Caki2 (cell line): ENCODE measurements at places on chromosomes 4 and X. TPM values are rescaled to one million over a fixed set of nuclear protein-coding genes. Genes with fewer than 3 reads are reported as not detected.
A peak's percentile ranks its signal among the peaks of the same experiment; 100 is the strongest.

SLC25A31 gene
- not detected in 2 replicates for total RNA-seq

CCDC158 gene
- not detected in 2 replicates for total RNA-seq

FAAH2 gene
- 3.2 and 51.1 TPM in 2 replicates for total RNA-seq

GLRA2 gene
- total RNA-seq = 1.1 and 1.3 TPM in 2 replicates

NPY2R gene
- not detected in 2 replicates for total RNA-seq

WWC2 gene
- total RNA-seq = 4.9 and 8.3 TPM in 2 replicates

NEXMIF gene
- total RNA-seq = not detected in 2 replicates

HTN1 gene
- 3.4 TPM in 1 of 2 replicates, not detected in the other for total RNA-seq

FRMPD3 gene
- total RNA-seq = 0.03 and 0.54 TPM in 2 replicates

MAML3 gene
- 0.20 and 0.61 TPM in 2 replicates for total RNA-seq

NSUN7 gene
- total RNA-seq = not detected in 2 replicates

TAF1 gene
- total RNA-seq = 7.7 and 9.2 TPM in 2 replicates

DNA sequence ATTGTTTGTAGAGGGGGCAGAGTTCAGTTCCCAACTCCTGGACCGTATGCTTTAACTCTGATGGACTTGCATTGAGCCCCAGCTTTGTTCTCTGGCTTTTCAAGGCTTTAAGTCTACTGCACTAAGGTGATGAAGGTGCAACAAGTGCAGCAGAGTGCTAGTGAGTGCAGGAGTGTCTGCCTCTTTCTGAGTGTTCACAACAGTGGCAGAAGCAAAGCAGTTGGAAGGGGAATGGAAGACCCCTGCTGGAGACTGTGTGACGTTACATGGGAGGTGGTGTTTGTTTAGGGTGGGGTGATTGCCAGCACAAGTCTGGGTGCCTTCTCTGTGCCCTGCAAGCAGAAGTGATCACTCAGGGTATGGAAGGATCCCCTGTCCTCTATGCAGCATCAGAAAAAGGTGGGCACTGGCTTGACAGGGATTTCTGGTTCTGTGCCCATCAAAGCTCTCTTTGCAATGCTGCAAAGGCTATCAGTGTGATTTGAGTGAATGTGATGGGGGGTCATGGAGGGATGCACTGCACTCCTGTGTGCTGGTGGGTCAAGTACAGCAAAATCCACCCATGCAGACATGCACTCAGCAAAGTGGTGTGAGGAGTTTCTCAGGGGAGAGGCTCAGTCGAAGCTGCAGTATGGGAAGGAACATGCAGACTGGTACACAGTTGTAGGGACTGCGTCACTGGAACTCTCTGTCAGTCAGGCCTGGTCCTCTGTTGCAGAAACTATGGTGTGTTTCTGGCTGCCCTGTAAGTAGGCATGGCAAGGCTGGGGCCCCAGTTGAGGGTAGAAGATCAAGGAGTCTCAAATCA lies 70.9 kb upstream of the UGT2B7 start:
- DNase-seq = no peak

- DNase-seq = no peak
These were observed 245.3 kb downstream of the HS3ST1 start for GRCh38 chr4:11183356-11183740.

- DNase-seq = peak; percentile 1
These were observed 843.4 kb downstream of the FSTL5 start for GRCh38 chr4:161320377-161320776.

DNA sequence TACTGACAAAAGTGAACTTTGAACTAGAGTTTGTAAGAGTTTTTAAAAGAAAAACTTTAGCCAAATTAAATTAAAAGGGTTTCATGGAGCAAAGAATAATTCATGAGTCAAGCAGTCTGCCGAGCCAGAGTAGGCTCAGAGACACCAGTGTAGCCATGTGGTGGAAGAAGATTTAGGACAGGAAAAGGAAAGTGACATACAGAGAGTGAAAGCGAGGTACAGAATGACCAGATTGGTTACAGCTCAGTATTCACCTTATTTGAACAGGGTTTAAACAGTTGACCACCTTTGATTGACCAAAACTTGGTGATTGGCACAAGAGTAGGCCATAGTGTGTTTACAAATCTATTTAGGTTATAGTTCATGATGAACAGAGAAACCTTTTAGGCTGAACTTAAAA lies 377.8 kb downstream of the KLHL4 start:
- DNase-seq = no peak

- DNase-seq = no peak
These were observed 94.0 kb upstream of the ATP8A1 start for GRCh38 chr4:42750856-42751255.

DNA sequence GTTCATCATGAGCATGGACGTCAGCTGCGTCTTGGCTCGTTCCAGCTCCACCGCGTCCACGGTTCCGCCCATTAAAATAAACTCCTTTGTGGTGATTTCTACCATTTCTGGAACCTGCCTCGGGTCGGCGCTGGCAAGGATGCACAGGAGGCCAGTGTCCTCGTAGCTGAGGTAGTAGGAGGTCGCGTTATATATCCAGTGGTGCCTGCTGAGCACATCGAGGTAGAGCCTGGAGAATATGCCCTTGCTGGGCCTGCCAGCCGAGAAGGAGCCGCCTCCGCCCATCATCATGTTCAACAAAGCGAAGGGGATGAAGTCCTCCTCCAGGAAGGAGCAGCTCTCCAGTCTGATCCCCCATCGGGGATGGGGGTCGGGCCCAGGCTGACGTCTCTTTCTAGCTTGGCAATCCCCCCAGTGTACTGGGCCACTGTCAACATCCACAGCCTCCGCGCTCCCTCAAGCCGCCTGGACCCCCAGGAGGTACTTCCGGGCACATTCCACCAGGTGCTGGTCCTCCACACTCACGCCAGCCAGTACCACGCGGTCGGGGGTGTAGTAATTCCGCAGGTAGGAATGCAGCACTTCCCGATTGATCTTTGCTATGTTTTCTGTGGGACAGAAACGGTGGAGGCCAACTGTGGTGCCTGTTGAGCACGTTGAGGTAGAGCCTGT lies 120.9 kb upstream of the GRID2 start:
- no peak for DNase-seq

DNA sequence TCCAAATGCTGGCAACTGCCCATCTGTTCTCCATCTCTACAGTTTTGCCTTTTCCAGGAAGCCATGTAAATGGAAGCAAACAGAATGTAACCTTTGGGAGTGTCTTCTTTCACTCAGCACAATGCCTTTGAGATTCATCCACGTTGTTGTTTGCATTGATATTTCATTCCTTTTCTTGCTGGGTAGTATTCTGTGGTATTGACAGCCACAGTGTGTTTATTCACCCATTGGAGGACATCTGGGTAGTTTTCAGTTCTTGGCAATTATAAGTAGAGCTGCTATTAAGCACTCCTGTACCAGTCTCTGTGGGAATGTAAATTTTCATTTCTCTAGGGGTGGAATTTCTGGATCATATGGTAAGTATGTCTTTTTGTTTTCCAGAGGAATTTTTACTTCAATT lies 194.3 kb upstream of the RPS6KA3 start:
- DNase-seq = no peak

- peak; percentile 17 for DNase-seq
These were observed 201.5 kb upstream of the FAM241A start for GRCh38 chr4:111943796-111944203.

DNA sequence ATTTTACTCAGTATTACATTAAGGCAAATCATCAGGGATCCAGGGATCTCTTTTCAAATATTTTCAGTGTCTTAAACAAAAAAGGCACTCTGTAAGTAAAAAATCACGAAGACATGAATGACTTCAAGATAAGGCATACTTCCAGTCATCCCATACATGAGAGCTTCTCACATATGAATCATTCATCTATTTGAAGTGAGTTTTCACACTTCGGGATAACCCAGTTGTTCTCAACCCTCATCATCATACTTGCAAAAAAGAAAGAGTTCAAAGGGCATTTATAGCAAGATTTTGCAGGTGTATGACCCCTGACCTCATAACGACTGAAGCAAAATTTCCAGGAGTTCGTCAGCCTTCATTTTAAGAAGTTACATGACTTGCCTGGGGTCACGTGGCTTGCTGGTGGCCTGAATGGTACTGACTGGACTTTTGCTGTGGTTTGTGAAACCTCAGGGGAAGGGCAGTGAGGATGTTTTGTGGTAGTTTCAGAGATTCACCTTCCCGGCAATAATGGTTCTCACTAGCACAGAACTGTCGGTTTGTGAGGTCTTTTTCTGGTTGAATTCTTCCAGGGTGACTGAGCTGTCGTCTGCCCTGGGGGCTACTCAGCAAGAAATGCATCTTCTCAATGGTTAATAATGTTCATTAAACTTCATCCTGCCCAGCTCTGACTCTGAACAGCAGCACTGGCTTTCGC lies 115.8 kb upstream of the SHISA3 start:
- DNase-seq = no peak

DNA sequence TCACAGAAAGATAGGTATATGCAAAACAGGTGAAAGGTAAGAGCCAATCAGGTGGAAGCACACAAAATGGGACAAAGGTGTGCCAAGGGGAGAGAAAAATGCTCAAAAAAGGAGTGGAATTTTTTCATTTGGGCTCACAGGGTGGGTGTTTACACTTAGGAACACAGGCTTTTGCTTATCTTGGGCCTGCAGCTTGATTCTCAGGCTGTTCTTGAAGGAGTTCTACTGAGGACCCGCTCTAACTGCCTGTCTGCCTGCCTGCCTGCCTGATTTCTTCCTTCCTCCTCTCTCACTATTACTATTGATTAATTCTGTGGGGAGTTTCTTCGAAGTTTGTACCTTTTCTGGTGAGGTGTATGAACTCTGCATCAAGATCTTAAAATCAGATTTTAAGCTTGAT lies 120.3 kb upstream of the CTSO start:
- DNase-seq = no peak

GRCh38 chrX:84187533-84188319 lies at the start of gene RPS6KA6:
TSS of gene RPS6KA6 (minus strand) at chrX:84188199. CDS start at chrX:84187899, 300 bp downstream.
- DNase-seq = peak; percentile 31

- DNase-seq = no peak
These were observed 30.8 kb downstream of the RTL5 start for GRCh38 chrX:72100824-72101351.

GRCh38 chrX:10922159-10922558 lies 189.0 kb upstream of the HCCS start:
- peak; percentile 76 for DNase-seq

DNA sequence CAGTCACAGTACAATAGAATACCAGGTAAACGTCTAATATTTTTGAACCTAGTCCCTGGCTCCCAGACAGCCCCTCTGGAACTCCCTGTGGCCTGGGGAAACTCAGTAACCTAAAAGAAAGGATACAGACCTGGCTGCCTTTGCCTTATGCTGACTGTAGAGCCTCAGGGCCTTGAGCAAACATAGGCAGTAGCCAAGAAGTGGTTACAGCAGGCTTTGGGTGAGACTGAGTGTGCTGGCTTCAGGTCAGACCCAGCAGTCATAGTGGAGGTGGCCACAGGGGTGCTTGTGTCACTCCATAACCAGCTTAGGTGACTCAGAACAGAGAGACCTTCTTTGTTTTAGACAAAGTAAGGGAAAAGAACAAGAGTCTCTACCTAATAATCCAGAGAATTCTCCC lies 141.8 kb upstream of the PRDX4 start:
- DNase-seq = no peak

DNA sequence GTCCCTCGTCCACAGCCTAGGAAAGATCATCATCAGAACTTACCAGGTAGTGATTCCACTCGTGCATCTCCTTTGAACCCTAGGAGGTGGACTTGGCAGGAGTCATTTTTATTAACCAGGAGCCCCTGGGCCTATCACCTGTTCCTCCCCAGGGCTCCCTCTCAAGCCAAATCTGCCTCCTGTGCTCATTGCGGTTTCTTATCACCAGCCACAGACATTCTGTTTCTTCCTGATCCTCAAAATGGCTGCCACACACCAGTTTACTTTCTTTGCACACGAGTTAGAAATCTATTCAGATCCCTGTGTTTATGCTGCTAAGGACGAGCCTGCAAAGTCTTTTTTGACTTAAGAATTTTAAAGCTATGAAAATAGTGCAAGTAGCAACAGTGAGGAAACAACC lies 354.5 kb upstream of the BOD1L1 start:
- no peak for DNase-seq

- DNase-seq = no peak
These were observed 419.6 kb upstream of the CPEB2 start for GRCh38 chr4:14582677-14583076.

DNA sequence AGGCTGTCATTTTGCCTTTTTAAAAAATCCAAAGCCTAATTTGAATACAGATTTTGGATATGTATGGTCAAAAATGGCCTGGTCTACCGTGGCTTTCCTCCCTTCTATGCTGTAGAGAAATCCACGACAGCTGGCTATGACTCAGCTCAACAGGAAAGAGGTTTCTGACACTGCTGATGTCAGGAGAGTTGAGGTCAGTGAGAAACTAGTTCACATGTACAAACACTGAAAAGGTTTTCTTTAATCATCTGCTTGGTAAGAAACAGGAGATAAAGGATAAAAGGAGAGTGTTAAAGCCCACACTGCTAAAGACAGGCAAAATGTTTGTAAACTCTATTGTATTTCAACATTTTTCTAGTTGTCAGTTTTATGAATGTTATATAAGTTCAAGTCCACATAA lies 113.9 kb downstream of the NYX start:
- DNase-seq = peak; percentile 48

DNA sequence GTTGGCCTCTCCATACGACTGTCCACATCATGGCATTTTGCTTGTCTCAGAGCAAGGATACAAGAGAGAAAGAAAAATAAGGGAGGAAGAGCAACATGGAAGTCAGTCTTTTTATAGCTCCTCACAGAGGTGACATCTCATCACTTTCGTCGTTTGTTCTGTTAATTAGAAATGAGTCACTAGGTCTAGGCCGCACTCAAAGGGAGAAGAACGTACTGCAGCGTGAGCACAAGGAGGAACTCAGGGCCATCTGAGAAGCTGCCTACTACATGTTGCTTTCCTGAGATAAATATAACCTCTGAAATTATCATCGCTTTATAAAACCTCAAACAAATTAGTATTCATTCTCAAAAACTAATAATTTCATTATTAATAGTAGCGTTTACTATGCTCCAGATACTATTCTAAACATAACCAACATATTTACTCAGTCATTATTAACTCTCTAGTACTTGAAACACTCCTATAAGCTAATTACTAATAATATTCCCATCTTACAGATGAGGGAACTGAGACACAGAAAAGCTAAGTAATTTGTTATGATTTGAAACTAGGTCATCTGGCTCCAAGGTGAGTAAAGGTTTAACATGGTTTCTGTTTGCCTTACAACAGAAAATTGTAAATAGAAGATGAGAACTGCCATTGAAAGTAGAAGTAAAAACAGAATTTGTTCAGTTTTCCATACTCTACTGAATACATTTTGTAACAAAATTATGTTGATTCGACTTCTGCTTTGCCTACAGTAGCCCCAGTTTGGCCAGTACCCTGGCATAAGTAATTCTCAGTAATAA lies 213.2 kb upstream of the UGT8 start:
- DNase-seq = no peak
